Activated CD4-positive, CD25-positive, alpha-beta regulatory T cell treated with anti-CD3 and anti-CD28 coated beads, Interleukin-2, amount 50 U/mL, for 16 hours (primary cell): ENCODE measurements at places on chromosomes 7 and 10.

DNA sequence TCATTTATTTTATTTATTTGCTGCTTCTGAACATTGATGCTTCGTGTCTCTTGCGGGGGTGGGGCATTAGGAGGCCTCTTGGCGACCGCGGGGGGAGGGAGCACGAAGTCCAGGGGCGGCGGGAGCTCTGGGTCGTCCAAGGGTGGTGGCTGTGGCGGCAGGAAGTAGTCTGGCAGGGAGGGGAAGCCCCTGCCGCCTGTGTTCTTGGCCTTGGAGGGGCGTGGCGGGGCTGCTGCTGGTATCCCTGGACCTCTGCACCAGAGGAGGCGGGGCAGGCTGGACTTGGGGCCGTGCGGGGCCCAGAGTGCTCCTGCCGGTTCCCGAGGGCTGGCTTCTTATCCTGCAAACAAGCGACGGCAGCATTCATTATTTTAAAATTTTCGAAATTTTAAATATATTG lies 70.5 kb upstream of the ABI1 start:
- no peak for DNase-seq

GRCh38 chr7:94276795-94277194 lies 117.9 kb upstream of the COL1A2 start:
- DNase-seq = no peak

DNA sequence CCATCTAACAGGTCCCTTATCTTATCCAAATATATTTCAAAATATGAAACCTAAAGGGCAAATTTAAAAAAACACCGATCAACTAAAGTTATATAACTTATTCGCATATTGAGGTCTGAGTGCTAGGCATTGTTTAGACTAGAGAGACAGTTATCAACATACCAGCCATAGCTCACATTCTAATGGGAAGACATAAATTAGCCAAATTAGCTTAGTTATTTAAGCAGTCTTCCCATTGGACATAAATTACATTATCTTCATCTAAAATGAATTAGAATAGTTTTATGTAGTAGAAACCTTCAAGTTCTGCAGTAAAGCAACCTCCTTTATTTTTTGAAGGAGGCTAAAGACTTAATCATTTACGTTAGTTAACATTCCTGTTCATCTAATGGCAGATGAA lies 17.4 kb downstream of the KIF5B start:
- no peak for DNase-seq

DNA sequence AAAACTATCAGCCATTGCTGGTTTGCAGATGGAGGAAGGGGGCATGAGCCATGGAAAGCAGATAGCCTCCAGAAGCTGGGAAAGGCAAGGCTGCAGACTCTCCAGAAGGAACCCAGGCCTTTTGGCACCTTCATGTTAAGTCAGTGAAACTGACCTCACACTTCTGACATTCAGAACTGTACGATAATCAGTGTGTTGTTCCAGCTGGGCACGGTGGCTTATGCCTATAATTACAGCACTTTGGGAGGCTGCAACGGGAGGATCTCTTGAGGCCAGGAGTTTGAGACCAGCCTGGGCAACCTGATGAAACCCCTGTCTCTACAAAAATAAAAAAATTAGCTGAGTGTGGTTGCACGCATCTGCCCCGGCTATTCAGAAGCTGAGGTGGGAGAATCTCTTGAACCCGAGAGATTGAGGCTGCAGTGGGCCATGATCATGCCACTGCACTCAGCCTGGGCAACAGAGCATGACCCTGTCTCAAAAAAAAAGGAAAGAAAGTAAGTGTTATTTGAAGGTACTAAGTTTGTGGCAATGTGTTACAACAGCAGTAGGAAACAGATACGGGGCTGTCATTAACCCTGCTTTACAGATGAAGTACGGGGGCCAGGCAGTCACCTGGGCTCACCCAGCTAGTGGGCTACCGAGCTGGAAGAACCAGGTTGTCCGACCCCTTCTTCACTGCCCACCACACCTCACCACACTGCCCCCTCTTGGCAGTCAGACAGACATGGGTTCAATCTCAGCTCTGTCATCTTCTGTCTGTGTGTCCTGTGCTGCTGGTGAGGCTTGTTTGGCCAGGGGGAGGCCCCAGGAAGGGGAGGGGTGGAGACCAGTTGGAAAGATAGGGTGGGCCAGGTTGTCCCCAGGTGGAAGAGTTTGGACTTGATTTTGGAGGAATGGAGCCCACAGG lies 18.3 kb downstream of the CHST3 start:
- no peak for DNase-seq

GRCh38 chr10:122733443-122733842 lies 33.8 kb upstream of the C10orf120 start:
- DNase-seq = no peak

DNA sequence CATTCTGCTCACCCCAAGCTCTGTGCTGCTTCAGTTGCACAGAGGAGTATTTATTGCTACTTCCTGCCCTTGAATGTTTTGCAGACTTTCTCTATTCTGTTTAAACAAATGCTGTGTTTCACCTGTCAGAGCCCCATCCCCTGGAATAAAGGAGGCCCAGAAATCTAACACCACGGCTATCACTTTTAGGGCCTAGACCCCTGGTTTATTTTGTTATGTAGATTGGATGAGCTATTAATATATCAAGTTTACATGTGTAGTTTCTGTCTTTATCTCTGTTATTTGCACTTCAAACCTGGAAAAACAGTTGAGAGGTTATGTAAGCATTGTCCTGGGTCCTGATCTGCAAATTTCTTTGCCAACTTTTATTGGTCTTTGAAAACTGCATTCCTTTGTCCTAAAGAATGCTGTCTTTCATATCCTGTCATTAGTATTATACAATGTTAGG lies 630.1 kb downstream of the PARD3 start:
- no peak for DNase-seq

DNA sequence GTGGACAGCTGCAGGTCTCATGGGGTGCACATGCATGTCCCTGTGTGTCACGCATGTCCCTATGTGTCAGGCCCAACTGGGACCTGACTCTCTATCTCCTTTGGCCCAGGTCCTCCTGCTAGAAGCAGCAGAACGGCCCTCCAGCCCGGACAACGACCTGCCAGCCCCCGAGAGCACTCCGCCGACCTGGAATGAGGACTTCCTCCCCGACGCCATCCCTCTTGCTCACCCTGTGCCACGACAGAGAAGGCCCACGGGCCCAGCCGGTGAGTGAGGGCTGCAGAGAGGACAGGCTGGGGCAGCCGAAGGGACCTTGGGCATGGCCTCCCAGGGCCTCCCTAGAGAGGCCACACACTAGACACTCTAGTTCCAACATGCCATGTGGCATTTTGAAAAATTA lies 89.3 kb downstream of the MYL10 start:
- no peak for DNase-seq

- no peak for DNase-seq
Measured at GRCh38 chr10:101464599-101464998, 110.6 kb downstream of the BTRC start.

GRCh38 chr7:43071604-43072003 lies 40.8 kb upstream of the HECW1 start:
- no peak for DNase-seq

DNA sequence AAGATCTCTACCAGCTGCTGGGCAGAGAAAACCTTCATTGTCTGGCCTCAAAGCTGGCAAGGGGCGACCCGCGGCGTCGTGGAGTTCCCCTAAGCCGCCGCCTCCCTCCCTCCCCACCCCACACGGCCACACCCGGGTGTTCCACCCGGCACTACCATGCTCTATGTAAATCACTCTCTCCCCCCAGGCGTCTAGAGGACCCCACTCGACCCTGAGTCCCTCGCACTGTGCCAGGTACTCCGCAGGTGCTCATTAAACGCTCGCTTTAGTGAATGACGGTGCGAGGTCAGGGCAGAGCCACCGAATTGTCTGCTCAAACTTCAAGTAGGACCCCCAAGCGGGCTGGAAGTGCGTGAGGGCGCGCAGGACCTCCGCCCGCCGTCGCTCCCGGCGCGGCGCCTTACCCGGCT lies 628 bp downstream of the PARP12 start:
- DNase-seq = peak; percentile 14

- no peak for DNase-seq
Measured at GRCh38 chr7:47195641-47196040, 386.3 kb downstream of the TNS3 start.

DNA sequence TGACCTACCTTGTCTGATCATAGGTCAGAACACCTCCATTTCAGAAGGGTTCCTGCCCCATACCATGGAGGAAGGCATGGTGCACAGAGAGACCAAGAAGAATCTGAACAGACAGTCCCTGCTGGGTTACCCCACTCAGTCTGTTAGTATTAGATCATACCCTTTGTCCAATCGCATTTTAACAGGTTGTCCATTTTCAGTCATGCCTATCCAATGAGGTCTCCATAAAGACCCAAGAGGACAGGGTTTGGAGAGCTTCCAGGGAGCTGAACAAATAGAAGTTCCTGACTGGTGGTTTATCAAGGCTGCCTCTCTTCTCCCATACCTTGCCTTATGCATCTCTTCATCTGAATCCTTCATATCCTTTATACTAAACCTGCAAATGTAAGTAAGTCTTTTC lies 21.2 kb upstream of the SLC16A12 start:
- no peak for DNase-seq

DNA sequence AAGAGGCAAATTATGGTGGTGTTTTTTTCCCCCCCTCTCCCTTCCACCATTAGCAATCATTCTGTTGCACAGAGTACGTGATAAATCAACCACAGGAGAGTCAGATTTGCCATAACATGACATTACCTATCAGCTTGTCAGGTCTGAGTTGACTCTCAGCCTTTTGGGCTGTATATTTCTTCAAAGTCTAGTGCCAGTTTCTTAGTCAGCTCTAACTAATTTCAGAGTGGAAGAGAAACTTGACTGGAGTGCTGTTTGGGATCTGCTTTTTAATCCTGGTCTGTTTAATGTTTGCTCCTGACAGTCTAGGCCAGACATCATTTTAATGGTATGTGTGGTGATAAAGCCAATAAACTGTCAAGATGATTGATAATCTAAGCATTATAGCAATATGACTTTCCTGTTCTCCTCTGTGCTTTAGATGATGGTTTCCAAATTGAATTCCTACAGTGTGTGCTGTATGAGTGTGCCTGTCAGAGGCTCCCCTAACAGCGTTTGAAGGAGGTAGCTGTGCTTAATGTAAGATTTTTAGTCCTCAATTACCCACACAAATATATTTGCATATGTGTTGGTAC lies 76.9 kb downstream of the LRMDA start:
- no peak for DNase-seq

DNA sequence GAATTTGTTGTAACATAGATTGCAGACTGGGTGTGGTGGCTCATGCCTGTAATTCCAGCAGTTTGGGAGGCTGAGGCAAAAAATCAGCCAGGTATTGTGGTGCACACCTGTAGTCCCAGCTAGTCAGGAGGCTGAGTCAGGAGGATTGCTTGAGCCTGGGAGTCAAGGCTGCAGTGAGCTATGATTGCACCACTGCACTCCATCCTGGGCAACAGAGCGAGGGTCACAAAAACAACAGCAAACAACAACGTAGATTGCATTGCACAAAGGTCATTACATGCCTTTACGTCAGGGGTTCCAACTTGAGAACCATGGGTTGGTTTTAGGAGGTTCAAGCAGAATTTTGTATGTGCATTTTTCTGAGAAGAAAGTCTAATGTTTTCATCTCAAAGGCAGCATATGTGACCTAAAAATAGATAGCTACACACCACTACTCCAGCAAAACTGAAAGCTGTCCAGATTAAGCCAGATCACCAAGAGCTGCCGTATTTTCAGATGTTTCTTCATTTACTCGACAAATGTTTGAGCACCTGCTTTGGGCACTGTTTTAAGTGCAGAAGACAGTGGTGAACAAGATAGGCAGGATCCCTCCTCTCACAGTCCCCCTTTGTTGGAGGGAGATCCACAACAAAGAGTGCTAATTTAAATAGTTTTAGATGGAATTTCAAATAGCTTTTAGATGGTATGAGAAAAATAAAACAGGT lies 28.3 kb upstream of the CYP26C1 start:
- no peak for DNase-seq

GRCh38 chr7:27774717-27775328 lies 34.9 kb downstream of the TAX1BP1 start:
- DNase-seq = no peak

DNA sequence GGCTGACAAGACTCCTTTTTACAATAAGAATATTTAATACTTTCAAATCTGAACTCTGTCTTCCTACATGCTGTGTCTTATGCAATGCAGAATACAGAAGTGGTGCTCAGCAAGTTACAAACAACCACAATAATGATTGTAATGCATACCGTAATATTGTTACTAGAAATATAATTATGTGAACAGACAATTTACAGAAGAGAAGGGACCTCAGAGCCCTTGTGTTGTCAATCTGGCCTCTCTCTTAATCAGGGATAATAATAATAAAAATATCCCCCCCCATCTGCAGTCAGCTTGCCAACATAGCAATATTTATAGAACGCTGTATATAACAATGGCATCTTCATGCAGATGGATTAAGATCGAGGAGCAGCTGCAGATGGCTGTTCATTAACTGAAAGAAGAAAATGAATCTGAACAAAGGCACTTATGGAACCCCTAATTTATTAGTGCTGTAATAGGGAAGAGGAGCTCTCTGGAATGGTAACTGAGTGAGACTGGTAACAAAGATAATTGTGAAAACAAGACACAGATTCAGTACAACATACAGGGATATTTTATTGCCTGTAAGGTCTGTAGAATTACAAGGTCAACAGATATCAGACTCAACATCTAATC lies 106.3 kb downstream of the TMEM26 start:
- no peak for DNase-seq

- DNase-seq = no peak
Measured at GRCh38 chr7:54560723-54561122, 18.5 kb downstream of the VSTM2A start.

GRCh38 chr10:119112056-119112455 lies 8.1 kb downstream of the DENND10 start:
- no peak for DNase-seq

DNA sequence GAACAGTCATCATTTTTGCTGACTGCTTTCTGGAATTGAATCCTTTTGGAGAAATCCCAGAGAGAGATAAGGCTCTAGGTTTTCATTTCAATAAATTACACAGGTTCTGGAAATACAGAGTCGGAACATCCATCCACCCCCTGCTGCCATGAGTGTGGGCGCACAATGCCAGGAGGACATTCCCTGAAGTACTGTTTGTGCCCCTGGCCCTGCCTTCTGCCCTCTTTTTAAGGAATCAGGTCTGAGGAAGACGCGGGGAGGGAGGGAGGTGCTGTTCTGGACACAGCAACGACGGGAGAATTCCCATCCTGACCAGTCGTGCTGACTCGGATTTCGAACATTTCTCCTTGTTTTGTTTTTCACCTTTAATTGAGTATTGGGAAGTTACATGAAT lies 69.0 kb downstream of the SEC61G start:
- DNase-seq = no peak

GRCh38 chr7:64541438-64542359 lies 21.2 kb downstream of the ZNF680 start:
- no peak for DNase-seq

DNA sequence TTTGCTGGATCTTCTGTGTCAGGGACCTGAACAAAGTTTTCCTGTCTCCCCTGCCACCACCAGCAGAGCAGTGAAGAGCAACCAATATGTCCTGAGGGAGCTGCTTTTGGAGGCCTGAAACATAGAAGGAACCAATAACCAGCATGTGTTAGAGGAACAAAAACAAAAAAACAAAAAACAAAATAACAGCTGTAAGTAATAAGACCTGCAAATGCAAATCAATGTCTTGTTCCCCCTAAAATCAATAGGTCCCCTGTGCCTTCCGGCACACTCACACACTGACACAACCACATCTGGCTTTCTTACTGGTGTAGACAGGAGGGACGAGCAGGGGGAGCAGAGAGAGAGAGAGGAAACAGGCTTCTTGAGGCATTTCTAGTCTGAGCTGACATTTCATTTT lies 94.1 kb downstream of the NRG3 start:
- no peak for DNase-seq

GRCh38 chr10:59138052-59138451 lies 38.4 kb upstream of the PHYHIPL start:
- DNase-seq = no peak

- no peak for DNase-seq
Measured at GRCh38 chr7:30877015-30877769, 34.5 kb upstream of the AQP1 start.
